ENCODE measurements at places on chromosomes 5 and 9.

GRCh38 chr9:123978981-123979380, 32.6 kb upstream of the LHX2 start:
- no peak for DNase-seq

- no peak for DNase-seq
These were observed 133.3 kb downstream of the PCSK5 start for GRCh38 chr9:76023715-76024195.

- DNase-seq = no peak
These were observed 6.6 kb upstream of the ERMP1 start for GRCh38 chr9:5839572-5839902.

DNA sequence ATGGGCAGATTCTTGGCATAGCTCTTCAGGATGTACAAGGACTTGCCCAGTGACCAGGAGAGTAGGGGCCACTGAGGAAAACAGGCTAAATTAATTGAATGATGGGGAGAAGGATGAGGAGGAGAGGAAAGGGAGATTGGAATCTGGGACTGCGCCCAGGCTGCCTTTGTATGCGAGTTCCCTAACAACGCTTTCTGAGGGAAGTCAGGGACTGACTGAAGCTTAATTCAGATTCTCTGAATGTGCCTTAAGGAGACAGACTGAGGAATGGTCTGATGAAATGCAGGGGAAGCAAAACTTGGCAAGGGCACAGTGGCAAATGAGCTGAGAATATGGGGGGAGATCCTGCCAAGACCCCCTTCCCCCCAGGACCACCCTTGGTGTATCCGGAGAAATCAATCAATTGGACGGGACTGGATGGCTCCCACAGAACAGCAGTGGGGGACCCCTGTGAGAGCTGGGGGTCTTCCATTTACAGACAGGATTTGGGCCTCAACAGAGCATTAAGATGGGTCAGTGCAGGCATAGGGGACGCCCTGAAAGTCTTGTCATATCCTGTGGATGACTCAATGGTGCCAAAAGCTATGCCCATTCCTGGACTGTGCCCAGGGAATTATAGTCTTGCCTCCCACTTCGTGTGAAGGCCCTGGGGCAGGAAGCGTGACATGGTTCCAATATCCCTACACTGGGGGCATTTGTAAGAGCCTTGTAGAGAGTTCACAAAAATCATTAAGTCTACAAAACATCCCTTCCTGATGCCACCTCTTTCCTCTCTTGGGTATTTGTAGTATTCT, 215.5 kb upstream of the TNC start:
- DNase-seq = no peak

- no peak for DNase-seq
These were observed 51.2 kb upstream of the PALM2AKAP2 start for GRCh38 chr9:109728686-109729300.

GRCh38 chr5:176535664-176536131, 1.5 kb downstream of the RNF44 start:
- peak; percentile 30 for DNase-seq

DNA sequence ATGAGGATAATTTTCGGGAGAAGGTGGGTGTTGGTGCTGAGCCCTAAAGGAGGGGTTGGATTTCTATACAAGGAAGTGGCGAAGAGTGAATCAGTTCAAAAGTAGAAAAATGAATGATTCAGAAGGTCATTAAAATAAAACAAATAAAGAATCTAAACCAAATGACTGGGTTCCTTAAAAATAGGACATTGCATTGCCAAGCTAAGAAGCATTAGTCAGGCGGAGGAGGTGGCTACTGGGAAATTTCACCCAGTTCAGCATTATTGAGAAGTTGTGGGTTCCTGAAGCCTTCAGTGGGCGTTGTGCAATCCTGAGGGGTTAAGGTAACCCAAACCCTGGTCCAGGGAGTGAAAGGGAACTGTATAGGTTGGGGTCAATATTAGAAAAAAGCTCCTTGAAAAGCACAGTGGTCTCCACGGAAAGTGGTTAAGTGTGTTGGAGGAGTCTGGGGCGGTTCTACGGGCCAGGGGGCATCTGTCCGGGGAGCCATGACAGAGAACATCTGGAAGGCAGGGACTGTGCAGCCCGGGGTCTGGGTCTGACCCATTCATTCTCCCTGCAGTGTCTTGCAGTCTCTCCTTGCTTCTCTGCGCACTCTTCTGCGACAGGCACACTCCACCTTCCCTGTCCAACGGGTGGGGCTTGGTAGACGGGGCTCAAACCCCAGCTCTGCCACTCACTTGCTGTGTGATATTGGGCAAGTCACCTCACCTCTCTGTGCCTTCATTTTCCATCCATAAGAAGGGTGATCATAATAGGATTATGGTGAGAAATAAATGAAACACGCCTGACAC, 27.6 kb upstream of the DUSP1 start:
- no peak for DNase-seq

DNA sequence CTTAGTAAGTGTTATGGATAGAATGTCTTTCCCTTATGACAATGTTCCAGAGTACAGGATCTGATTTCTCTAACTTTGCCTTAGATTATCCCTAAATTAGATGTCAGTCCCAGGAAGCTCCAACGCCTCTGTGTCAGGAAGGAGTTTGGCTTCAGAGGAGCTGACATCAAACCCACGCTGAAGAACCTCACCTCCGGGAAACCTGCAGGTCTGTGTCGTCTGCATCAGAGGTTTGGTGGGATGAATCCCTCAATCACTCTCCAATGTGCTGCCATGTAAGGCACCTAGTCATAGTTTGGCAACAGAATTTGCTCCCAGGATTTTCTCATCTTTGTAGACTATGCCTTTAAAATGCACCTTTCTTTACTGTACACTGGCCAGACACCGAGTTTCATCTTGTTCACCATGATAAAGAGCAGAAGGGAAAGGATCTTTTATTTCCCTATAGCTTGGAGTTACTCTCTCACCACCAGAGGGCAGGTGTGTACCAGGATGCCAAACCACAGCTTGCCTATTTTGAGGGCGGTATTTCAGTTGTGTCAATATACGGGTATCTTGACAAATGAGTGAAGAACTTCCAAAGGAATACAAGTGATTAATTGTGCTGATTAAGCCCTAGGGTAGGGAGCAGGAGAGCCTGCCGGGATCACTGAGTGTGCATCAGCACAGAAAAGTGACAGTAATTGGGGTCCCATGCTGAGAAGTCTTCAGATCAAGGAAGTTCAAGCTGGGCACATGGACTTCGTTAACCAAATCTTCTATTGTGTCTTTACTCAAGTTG, 23.4 kb downstream of the MINAR2 start:
- DNase-seq = peak; percentile 17

DNA sequence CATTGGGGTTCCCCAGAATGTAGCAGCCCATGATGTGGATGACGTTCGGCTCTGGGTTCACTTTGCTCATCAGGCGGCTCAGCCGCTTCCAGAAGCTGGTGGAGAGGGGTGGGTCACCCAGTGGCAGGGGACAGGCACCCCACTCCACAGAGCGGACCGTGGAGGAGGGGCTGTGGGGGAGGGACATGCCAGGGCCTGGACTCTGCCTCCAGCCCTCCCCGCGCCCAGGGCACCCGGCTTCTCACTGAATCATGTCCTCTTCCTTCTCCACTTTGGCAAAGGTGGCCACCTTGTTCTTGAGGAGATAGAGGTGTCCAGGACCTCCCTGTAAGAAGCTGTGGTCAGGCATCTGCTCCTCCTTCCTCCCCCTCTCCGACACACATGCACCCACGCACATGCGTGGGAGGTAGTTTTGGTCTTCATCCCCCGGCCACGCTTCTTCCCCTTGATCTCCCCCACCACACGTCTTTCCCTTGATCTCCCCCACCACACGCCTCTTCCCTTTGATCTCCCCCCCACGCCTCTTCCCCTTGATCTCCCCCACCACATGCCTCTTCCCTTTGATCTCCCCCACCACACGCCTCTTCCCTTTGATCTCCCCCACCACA, 8.9 kb upstream of the ENTPD8 start:
- DNase-seq = no peak

DNA sequence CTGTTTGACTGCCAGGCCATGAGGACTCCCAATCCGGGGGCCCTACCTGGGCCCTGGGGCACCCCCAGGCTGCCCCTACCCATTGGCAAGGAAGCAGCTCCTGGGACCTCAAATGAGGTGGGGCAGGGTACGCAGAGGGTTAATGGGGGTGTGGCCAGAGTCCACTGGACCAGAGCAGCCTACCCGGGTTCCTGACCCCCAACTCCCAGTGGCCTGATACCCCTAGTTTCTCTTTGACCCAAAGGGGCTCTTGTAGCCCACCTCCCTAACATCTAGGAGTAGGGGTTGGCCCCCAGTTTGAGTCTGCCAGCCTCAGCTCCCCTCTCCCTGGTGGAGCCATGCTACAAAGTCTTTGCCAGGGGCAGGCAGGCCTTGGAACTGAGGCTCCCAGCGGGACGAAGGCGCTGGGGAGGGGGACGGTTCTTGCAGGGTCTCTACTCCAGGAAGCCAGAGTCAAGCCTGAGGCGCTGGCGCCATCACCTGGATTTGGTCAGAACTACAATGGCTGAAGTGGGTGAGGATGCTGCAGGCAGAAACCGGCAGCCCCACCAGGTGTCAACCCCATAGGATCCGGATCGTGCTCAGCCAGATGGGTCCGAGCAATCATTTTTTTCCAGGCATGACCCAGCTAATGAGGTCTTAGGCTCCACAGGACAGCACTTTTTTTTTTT, 8.4 kb upstream of the CERCAM start:
- DNase-seq = no peak

DNA sequence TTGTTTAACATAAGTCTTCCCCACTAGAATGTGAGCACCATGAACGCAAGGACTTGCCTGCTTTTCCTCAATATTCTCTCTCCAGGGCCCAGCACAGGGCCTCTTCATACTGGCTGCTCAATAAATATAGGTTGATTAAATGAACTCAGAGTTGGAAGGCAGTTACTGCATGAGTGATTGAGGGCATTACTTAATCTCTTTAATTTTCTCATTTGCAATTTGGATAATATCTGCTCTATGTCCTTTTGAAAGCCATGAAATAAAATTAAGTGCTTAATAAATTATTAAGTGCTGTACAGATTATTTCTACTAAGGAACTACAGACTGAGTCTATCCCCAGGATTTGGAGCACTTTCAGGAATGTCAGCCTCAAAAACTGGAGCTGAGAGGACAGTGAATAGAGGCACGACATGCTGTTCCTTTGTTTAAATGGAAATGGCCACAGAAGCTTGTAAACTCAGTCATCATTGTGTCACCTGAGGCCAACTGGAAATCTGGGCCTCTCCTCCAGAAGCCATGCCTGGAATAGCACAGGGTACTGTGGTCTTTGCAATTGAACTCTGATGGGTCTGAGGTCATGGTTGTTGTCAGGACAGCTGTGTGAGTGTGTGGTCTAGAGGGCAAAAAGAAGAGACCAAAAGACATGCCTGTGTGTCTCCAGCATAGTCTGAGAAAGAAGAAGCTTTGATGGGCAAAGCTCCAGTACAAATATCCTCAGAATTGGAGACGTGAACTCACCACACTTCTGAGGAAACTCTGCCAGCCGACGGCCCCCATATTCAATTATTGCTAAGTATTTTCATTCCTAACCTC, 86.1 kb downstream of the SH3TC2 start:
- no peak for DNase-seq

DNA sequence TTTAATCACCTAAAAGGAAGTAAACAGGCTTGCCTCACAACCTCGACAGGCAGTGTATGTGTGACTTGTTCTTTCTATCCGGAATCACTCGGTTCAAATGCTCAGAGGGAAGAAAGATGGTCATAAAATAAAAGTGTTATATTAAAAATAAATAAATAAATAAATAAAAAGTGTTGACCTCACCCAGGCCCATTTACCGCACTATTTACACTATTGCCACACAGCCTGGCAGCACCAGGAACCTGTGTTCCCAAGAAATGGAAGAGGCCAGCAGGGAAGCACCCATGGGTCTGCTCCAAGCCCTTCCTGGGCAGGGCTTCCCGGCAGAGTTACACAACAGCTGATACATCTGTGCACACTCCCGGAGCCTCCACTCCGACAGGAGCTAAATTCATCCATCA, 127.9 kb downstream of the EFNA5 start:
- DNase-seq = no peak

DNA sequence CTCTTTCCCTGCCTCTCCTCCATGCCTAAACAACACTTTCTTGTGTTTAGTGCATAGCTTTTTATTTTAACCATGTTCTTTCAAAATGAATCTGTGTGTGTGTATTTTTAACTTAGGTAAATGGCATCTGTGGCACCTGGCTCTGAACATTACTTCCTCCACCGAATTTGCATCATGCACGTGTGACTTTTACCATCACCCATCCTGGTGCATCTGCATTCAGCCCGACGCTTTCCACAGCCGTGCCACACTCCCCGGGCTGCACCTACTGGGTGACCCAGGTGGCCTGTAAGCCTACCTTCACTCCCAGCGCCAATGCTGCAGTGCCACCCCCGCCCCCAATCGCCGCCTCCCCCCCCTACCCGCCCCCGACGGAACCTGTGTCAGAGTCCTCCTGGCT, 12.7 kb upstream of the FCN1 start:
- no peak for DNase-seq

DNA sequence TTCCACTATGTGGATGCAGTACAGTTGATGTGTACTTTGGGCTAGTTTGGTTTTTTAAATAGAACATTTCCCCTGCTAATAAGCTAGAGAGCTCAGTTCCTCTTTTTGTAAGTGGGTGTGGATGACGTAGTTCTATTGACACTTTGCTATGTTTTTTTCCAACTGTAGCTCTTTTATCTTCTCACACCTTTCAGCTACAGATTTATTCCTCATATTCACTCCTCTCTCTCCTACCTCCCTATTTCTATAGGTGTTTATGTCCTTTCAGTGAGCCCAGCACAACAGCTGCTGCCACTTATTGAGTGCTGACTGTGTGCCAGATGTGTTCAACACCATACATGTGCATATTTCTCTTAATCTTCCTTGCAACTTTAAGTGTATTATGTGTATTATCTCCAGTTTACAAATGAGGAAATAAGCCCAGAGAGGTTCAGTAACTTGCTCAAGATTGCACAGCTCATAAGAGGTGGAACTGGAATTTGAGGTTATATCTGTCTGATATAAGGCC, 215.7 kb downstream of the SEMA6A start:
- peak; percentile 78 for DNase-seq

GRCh38 chr5:98722188-98722587, 51.3 kb upstream of the RGMB start:
- no peak for DNase-seq

- no peak for DNase-seq
These were observed 40.8 kb downstream of the RXRA start for GRCh38 chr9:134367061-134367460.

DNA sequence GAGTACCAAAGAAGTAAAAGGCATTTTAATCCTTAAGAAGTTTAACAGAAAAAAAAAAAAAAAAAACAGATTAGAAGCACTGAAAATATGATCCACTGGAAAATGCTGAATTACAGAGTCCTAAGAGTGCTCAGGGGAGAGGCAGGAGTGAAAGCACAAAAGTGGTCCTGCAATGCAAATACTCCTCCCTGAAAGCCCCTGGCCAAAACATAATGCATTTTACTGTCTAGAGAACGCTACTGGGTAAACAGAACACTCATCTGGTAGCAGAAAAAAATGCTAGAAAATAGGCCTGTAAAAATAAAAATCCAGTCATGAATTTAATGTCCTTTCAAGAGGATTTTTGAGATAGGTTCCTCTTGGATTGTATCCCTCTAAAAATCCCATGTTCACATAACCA, 81.9 kb downstream of the ADAMTS12 start:
- DNase-seq = no peak

- DNase-seq = no peak
These were observed 310.9 kb downstream of the TRIM36 start for GRCh38 chr5:114858665-114859437.

GRCh38 chr5:154647114-154647760, 107.9 kb upstream of the LARP1 start:
- no peak for DNase-seq
